ENCODE measurements at places on chromosomes 16 and 17.
A peak's percentile ranks its signal among the peaks of the same experiment; 100 is the strongest.

DNA sequence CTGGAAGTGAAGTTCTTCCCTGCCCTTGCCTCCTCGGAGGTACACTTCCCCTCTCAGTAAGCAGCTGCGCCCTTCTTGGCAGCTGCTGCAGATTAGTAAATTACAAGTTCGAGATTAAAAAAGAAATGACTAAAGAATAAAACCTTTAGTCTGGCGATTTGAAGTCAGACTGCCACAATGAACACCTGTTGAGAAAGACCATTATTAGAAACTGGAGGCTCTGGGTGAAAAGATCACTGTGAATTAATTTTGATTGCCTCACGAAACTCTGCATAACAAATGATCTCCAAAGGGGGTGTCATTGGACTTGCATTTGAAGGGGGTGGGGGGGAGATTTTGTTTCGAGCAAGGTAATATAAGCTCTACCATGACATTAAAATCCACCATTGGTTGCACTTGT lies 39.3 kb downstream of the SALL1 start:
- DNase-seq, result no peak

DNA sequence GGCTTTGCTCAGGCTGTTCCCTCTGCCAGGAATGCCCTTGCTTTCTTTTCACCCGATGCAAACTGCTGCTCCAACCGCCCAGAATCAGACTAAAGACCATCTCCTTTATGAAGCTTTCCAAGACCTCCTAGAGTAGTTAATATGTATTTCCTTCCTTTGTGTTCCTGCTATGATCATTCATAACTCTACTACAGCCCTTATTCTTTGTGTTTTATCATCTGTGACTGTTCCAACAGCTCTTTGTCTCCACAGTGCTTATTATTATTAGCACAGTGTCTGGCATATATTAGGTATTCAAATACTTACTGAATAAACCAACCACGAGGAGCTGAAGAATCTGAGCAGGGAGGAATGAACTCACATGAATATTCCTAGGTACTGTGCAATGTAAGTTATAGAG lies 7.6 kb downstream of the PSME3IP1 start:
- DNase-seq, result no peak

DNA sequence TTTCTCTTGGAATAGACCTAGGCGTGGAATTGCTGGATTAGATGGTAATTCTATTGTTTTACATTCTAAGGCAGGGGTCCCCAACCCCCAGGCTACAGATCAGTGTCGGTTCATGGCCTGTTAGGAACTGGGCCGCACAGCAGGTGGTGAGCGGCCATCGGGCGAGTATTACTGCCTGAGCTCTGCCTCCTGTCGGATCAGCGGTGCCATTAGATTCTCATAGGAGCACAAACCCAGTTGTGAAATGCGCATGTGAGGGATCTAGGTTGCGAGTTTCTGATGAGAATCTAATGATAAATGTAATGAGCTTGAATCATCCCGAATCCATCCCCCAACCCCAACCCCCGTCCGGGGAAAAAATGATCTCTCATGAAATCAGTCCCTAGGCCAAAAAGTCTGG lies 23.0 kb downstream of the NLRC5 start:
- no peak for DNase-seq

DNA sequence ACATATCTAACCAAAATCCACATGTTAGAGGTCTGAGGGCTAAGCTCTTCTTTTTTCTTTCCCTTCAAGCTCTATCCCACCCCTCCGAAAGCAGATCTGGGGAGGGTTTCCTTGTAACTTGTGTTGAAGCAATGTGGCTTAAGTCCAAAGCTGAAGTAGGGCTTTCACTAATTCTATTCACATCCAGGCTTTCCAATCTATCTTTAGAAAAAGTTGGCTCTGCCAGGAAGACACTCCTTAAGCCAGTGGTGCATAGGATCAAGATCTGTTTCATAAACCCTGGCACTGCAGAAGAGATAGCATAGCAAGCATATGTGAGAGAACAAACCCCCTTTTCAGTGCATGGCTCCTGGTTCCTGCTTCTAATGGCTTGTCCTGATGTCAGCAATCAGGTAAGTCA lies 34.9 kb upstream of the DHX40 start:
- no peak for DNase-seq

GRCh38 chr17:41707803-41708669 lies 4.1 kb upstream of the GAST start:
- no peak for DNase-seq

GRCh38 chr16:49964973-49965372 lies 60.1 kb upstream of the CNEP1R1 start:
- no peak for DNase-seq

GRCh38 chr16:54289242-54289944 lies 2.8 kb upstream of the IRX3 start:
- no peak for DNase-seq

GRCh38 chr17:56830726-56831368 lies 2.9 kb downstream of the C17orf67 start:
- no peak for DNase-seq

DNA sequence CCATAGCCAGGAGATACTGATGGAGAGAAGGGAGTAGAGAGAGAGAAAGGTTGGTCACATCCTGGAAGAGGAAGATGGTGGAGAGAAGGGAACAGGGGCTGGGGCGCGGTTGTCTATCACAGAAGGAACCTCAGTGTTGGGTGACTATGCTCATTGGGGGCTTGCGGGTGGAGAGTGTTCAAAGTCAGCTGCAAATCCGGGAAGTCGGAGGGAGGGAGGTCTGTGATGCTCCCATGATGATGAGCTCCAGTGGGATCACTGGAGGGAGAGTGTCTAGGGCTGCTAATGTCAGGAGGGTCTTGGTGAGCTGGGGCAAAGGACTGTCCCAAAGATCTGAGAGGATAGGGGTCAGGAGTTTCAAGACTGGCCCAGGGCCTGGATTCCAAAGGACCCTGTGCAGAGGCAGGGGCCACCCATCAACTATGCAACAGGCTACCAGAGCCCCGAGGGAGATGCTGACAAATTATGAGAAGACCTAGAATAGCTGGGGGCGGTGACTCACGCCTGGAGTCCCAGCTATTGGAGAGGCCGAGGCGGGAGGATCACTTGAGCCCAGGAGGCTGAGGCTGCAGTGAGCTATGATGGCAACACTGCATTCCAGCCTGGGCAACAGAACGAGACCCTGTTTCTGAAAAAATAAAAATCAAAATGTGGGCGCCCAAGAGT lies 2.6 kb downstream of the SPDYE4 start:
- DNase-seq, result no peak

- DNase-seq, result no peak
Measured at GRCh38 chr16:67104061-67104460, 5.7 kb upstream of the PHAF1 start.

DNA sequence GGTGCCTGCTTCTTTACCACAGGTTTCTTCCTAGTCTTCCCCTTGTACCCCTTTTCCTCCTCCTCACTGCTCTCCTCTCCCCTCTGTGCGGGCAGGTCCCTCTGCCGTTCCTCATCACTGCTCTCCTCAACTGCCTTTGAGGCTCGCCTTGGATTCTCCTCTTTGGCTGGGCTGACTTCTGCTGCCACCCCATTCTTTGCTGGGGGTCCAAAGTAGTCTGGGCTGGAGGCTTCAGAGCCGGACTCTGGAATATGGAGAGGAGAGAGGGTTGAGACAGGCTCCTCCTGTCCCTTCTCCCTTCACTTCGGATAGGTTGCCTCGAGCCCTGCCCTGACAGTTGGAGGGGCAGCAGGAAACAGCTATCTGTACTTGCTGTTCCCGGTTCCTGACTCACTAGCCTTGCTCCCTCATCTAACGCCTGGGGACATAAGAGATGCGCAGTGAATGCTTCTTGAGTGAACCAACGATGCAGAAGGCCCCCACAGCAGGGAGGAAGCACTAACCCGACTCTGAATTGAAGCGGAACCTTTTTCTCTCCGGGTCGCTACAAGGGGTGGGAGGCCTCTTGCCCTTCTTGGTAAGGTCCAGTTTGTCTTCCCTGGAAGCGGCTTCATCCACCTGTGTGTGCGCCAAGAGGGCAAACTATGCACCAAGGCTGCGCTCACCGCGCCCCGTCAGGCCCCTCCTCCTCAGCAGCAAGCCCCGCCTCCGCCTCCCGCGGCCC lies 655 bp downstream of the HIRIP3 start:
- DNase-seq, result peak; percentile 69

GRCh38 chr16:31428638-31429247 lies 583 bp upstream of the COX6A2 start:
- no peak for DNase-seq

- DNase-seq, result no peak
Measured at GRCh38 chr17:59853168-59853918, 39.4 kb downstream of the TUBD1 start.

GRCh38 chr17:68398691-68399637 lies 58.3 kb downstream of the WIPI1 start:
- DNase-seq, result peak; percentile 79

DNA sequence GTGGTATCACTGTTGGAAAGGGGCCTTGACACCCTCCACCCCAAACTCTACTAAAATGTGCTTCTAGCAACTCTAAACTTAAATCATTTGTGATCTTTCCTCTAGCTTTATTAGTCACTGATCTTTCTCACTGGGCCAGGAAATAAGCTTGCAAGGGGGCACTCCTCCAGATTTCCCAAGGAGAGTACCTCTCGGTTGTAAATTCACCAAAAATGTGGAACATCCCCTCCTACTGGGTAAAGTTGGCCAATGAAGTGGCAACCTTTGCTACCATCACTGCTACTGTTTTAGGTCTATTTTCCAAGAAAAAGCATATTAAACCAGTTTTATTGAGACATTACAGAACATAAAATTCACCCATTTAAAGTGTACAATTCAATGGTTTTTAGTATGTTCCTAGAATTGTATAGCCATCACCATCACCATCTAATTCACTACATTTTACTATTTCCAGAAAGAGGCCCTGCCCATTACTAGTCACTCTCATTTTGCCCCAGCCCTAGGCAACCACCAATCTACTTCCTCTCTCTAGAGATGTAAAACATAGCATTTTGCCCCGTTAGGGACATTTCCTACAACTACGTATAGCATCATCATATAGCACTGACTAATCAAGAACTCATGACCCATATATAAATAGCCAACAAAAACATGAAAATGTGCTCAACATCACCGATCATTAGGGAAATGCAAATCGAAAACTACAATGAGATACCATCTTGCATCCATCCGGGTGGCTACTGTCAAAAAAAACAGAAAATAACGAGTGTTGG lies 44.6 kb upstream of the ADCY9 start:
- DNase-seq, result no peak

- DNase-seq, result peak; percentile 41
Measured at GRCh38 chr17:29838961-29839360, 91.1 kb downstream of the SSH2 start.

DNA sequence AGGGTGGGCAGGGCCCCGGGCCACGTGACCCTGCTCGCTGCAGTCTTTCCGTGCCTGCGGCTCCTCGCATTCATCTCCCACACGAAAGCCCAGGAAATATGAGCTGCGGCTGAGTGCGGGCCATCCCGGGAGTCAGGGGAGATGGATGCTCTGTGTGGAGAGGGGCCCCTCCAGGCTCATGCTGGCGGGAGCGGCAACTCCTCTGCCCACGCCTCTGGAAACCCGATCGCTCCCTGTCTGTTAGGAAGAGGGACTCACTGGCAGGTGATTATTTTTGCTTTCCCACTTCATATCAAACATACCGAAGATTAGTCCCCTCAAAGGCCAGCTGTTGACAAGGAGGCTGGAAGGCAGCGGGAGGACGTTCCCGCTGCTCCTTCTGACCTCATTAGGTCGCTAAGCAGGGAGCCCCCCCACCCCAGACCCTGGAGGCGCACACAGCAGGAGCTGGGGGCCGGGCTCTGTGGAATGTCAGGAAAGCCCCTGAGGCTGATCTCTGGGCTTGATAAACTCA lies 228.5 kb downstream of the FOXL1 start:
- no peak for DNase-seq
